ENCODE measurements at places on chromosomes 3 and 15.
A peak's percentile ranks its signal among the peaks of the same experiment; 100 is the strongest.

- DNase-seq: peak; percentile 35
Observed at GRCh38 chr3:177150218-177150916, 46.9 kb downstream of the TBL1XR1 start.

DNA sequence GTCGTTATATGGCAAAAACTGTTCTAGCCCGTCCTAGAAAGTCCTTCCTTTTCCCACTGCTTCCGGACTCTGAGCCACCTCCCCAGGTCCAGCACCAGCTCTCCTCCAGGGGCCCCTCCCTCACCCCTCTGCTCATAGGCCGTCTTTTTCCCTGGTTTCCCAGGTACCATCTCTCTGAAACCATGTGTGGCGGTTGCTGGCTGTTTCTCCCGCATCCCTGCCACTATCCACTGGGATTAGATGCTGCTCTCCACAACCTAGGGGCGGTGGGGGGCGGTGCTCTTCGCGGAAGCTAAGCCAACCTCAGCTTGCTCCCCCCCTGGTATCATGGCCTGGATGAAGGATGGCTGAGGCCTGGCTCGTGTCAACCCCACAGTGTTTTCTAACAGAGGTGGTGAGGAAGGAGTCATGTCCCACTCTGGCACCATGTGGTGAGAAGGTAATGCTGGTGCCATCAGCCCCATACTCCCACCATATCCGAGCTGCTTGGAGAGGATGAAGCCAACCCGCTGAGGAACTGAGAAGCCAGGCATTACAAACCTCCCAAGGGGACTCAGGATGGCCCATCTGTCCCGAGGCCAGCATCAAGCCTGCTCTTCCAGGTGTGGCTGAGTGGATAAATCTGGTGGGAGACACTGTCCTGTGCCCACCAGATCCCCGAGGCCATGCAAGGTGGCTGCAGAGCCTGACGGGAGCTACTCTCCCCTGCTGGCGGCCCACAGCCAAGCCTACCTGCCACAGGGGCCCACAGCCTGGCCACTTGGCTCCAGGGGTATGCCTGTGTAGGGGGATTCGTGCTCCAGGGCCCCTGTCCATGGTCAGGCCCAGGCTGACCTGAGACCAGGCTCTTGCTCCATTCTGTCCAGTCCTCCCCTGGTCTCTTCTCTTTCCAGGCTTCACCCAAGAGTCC lies 27.9 kb upstream of the SLC41A3 start:
- DNase-seq: no peak

GRCh38 chr3:140724856-140725812 lies 47.3 kb downstream of the TRIM42 start:
- DNase-seq: no peak

- peak; percentile 50 for DNase-seq
Observed at GRCh38 chr15:34241376-34242330, 16.8 kb downstream of the EMC4 start.

GRCh38 chr3:32686713-32687112 lies 1.7 kb downstream of the CNOT10 start:
- DNase-seq: no peak

DNA sequence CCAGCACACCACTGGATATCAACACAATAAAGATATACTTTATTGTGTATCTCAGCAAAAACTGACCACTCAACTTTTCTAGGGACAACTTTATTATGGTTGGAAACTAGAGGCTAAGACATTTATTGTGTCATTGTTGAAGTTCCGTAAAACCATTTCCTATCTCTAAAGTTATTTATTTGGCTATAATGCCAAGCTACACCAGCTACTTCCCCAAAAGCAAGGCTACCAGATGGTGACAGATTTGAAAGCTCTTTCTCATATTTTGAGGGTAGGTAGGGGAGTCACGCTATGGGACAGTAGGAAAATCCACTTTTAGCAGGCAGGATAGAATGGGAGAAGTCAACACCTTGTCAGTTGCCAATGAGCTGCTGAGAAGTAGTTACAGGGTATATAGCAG lies 834.6 kb upstream of the CFAP20DC start:
- DNase-seq: no peak

- peak; percentile 40 for DNase-seq
Observed at GRCh38 chr3:77514766-77515165, 474.9 kb downstream of the ROBO2 start.

- peak; percentile 66 for DNase-seq
Observed at GRCh38 chr15:74950078-74950908, 6.3 kb downstream of the RPP25 start.

- no peak for DNase-seq
Observed at GRCh38 chr3:58537412-58538301, 667 bp upstream of the ACOX2 start.

DNA sequence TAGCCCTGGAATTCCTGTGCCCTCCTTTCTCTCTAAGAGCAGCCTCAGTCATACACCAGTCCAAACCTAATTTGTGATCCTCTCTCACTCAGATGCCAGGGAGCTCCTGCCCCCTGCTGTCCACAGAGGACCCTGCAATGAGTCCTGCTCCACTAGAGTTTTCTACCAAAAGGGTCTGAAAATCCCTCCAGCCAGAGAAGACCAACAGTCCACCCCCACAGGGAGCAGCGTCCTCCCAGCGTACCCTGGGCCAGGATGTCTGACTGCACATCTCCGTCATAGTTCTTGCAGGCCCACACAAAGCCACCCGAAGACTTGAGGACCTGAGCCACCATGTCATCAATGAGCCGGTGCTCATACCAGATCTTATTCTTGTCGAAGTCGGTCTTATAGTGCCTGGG lies 15.4 kb downstream of the IDH2 start:
- peak; percentile 44 for DNase-seq

DNA sequence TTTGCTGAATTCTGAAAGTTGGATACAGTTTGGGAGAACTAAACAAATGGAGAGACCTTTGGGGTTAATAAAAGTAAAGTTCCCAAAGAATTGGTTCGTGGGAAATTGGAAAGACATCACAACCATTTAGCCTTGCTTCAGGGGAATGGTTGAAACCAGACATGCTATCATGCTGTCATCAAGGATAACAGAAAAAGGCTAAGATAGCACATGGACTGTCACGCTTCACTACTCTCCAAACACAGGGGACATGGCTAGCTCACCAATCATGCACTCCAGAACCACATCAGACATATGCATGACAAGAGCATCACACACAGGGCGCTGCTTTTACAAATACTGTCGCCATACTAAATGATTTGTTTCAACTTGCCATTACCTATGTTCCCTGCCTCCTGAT lies 671.7 kb upstream of the ROBO1 start:
- no peak for DNase-seq

DNA sequence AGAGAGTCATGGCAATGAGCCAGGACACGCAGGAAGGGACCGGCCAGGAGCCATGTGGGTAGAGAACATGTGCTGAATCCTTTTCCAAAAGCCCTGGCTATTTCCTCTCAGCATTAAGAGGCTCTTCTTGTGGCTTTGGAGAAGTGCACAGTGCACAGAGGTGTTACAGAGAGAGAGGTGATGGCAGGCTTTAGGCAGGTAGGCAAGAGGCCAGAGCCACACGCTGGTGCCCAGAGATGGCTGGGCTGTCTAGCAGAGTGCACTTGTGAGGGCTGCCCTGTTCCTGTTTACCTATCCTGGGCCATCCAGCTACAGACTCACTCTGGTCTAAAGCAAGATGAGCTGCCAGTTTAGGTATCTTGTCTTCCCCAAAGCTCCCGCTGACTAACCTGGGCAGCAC lies 402.6 kb downstream of the OCA2 start:
- no peak for DNase-seq

DNA sequence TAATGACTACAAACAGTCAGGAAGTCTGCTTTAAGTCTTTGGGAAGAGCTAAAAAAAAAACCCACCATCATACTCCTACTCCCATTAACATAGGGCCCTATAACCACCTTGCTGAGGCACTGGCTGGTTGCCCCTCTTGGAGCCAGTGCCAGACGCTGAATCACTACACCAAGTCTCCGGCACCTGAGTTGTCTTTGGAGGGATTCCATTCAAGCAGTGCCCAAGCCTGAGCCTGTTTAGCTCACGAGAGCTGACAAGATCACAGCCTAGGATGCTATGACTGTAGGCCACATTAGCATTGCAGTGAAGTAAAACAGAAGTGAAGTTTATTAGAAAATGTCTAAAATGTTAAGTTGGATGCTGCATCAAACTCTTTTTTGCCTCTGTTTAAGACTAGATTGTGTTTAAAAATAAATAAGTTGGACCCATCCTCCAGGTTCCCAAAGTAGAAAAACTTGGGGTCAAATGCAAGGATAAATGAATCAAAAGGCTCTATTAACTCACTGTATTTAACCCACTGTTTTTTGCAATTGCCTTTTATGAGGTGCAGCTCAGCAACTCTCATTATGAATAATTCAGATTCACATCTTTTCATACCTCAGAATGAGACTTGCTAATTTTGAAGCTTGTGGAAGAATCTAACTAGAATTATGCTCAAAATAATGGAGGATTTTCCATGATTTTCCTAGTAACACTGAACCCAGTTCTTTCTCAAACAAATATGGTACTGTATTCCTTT lies 461.9 kb downstream of the FOXP1 start:
- DNase-seq: no peak

- DNase-seq: no peak
Observed at GRCh38 chr3:171676601-171677175, 133.6 kb downstream of the PLD1 start.

DNA sequence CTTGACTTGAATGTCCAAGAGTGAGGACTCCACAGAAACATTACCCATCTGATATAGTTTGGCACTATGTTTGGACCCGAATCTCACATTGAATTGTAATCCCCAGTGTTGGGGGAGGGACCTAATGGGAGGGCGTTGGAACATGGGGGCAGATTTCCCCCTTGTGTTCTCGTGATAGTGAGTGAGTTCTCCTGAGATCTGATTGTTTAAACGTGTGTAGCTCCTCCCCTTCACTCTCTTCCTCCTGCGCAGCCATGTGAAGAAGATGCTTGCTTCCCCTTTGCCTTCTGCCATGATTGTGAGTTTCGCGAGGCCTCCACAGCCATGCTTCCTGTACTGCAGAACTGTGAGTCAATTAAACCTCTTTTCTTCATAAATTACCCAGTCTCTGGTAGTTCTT lies 273.9 kb upstream of the TBC1D5 start:
- no peak for DNase-seq

DNA sequence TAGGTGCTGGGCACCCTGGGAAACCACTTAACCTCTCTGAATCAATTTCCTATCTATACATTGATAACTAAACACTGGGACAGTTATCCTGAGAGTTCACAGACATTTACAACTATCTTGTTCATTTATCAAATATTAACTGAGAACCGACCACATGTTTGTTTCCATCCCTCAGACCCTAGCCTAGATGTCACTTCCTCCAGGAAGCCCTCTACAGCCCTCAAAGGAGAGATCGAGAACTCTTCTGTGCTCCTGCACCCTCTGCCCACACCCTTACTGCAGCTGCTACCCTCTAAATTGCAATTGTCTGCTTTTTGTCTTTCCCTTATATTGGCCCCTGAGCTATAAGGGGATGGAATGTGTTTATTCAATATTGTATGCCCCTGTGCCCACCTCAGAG lies 46.1 kb downstream of the SRGAP3 start:
- no peak for DNase-seq

DNA sequence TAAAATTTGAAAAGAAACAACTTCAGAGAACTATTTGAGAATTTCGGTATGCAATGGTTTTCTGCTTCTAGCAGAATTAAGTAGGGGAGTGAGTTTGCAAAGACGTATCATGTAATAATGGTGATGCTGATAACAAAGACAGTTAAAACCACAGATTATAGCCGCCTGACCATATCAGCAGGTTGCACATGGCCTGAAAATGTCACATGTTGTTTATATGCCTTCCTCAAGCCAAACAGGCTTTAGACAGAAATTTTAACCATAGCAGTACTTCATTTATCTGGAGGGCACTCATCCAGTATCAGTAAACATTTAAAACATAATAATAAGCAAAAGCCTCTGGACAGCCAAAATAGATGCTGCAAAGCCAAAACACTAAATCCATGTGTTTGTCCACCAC lies 131.7 kb downstream of the RYR3 start:
- DNase-seq: no peak
